T-helper 2 cell (primary cell): ENCODE measurements at places on chromosomes 4 and X.

DNA sequence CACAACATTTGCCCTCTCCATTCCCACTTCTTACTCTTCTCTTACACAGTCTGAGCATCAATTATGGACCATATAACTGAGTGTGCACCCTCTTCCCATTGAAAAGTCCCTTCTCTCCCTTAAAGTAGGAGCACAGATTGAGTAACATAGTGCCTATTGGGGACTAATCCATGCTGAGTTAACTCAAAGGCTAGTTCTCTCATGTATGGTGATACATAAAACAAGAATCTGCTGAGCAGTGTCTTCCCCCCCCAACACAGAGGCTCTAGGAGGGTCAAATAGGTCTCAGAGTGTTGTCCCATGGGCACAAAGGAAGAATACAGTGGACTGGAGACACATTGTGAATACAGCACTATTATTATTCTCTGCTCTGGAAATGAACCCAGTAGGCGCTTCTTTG, 274.6 kb upstream of the BOD1L1 start:
- DNase-seq = no peak

DNA sequence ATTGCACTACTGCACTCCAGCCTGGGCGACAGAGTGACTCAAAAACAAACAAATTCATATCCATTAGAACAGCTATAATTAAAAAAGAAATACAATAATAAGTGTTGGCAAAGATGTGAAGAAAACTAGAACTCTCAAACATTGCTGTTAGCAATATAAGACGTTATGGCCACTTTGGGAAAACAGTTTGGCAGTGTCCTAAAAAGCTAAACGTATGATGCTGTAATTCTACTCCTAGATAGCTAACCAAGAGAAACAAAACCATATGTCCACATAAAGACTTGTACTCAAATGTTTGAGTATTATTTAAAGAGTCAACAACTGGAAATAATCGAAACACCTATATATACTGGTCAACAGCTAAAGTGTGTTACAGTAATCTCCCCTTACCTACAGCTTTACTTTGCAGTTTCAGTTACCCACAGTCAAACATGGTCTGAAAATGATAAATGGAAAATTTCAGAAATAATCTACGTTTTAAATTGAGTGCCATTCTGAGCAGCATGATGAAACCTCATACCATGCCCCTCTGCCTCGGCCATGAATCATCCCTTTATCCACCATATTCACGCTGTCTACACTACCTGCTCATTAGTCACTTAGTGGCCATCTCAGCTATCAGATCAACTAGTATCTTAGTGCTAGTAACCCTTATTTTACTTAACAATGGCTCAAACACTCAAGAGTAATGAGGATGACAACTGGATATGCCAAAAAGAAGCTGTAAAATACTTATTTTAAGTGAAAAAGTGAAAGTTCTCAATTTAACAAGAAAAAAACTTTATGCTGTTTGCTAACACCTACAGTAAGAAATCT, 4.9 kb downstream of the ELF2 start:
- DNase-seq = no peak

GRCh38 chrX:21476909-21477308, 102.7 kb downstream of the CNKSR2 start:
- no peak for DNase-seq

DNA sequence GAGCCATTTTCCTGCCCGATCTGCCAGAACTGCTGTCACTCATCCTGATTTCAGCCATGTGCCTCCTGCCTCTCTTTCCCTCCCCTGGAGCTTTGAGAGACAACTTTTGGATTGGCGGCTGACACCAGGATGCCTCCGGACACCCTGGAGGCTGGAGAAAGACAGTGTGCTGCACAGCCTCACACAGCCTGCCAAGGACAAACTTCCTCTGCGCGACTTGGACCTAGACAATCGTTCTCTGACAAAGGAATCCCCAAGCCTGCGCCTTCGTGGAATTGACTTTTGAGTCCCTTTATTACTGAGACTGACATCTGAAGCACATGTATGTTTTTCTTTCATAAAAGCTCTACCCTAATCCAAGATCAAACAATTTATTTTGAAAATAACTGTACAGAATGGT, 10.8 kb upstream of the LDB2 start:
- DNase-seq = no peak

DNA sequence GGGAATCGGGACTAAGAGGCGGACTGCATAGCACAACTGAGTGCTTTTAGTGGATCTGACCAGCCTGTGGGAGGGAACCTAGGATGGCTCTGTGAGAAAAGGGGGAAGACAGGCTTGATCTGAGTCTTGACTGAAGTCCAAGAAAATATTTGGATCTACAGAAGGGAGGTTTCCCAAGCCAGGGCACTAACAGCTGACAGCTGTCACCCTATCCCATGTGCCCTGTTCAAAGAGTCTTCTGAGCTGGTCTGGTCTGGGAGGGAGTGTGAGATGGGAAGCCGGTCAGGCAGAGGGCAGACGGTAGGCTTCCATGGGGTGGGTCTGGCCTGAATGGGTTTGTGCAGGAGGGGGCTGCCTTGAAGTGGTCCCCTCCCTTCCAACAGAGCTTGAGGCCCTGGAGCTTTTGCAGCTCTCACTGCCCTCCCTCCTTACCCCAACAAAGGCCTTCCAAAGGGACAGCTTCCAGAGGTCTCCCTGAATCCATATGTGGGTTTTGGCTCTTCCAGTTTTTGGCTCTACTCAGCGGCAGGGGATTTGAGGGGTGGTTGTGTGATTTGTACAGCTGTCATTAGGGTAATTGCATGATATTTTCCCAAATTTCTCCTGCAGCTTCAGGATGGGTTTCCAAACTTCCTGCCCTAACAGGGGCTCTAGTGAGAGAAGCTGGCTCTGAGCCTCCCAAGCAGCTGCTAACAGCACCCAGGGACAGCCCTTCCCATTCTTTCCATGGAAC, 643.7 kb downstream of the BCOR start:
- no peak for DNase-seq

DNA sequence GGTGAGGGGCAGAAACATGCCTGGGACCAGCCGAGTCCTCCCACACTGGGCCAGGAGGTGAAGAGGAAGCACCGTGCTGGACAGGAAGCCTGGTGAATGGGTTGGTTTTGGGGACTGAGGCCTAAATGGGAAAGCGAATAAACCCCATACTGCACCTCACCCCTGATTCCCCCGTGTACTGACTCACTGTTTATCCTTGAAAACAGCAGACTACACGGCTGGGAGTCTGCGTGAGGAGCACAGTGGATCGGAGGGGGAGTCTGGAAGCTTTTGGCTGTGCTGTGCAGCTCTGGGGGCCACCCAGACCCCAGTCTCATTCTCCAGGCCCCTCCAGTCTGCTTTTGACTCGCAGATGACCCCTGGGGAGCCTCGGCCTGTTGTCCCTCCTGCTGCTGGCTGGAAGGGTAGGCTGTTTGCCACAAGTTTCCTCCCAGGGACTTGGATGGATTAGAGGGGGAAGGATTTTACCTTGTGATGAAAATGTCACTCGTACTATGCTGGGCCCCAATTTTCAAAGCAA, 90.0 kb downstream of the PSAPL1 start:
- no peak for DNase-seq

DNA sequence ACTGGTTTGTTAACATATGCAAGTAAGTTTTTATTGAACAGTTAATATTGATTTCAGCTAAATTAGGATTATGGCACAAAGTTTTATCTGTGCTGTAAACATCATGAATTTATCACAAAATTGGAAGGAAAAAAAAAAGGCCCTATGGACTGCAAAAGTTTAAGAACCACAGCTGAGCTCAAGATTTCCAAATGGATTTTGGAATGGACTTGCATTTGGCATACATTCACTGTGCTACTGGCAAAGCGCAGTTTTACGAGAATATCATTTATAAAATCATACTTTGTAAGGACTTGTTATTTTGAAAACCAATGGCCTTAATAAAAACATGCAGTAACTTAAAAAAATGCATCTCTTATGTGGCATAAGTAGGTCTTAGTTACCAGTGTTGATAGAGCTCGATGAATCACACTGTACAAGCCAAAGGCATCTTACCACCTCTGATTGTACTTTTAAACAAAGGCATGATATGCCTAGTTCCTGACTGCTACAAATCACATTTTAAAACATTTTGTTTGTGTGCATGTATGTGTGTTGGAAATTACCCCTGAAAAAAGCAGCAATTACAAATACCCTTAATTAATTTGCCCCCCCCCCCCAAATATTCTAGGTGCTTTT, 58.6 kb downstream of the TAB3 start:
- no peak for DNase-seq

DNA sequence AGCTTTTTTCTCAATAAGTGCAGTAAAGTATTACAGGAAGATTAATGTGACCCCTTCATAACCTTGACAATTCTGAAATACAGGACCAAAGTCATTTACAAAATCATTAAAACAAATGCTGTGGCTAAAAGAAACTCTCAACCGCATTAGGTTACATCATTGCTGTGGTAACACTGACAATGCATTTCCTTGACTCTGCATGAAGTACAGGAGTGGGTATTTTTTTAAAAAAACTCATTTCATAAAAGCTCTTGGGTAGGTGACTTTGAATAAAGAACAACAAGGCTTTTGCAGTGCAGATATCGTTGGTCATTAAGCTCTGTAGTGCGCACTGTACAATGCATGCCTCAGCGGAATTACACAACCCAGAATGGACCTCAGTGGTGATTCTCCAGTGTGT, 23.4 kb upstream of the XK start:
- no peak for DNase-seq

DNA sequence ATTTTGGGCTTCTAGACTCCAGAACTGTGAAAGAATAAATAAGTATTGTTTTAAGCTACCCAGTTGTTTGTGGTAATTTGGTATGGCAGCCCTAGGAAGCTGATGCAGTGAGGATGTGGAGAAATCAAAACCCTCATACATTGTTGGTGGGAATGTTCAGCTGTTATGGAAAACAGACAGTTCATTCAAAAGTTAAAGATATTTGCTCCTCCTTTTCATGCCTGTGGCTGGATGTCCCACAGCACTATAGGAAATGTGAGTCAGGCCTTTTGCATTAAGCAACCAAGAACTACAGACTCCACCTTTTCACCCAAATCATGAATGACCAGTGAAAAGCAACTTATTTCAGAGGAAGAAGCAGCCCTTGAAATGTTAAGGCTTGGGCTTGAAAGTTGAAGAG, 6.7 kb downstream of the BBS12 start:
- no peak for DNase-seq

DNA sequence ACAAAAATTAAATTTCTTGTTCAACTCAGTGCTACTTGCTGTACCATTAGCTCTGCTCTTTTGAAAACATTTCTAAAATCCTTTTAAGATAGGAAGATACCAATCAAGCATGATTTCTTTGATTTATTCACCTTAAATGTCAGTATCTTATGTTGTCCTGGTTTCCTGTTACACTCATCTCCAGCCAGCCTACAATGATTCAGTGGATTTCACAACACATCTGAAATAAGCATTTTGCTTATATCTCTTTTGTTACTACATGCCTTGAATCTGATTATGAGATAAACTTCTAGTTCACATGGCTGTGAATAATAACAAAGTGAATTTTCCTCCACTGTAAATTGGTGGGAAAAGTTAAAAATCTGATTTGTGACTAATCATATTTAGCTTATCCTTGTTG, 112.5 kb upstream of the BMP3 start:
- peak; percentile 66 for DNase-seq

DNA sequence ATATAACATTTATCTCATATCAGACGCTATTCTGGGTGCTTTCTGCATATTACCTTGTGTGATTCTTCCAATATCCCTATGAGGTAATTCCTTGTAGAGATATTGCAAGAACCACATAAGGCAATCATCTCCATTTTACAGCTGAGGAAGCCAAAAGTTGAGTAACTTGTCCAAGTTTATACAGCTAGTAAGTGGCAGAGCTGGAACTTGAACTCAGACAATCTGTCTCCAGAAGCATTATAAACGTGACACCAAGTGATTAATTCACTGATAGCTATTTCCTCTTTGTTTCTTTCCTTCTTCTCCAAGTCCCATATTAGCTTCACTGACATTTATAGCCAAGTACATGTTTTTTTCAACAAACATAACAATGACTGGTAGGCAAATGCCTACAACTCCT, 7.3 kb downstream of the EMCN start:
- no peak for DNase-seq

DNA sequence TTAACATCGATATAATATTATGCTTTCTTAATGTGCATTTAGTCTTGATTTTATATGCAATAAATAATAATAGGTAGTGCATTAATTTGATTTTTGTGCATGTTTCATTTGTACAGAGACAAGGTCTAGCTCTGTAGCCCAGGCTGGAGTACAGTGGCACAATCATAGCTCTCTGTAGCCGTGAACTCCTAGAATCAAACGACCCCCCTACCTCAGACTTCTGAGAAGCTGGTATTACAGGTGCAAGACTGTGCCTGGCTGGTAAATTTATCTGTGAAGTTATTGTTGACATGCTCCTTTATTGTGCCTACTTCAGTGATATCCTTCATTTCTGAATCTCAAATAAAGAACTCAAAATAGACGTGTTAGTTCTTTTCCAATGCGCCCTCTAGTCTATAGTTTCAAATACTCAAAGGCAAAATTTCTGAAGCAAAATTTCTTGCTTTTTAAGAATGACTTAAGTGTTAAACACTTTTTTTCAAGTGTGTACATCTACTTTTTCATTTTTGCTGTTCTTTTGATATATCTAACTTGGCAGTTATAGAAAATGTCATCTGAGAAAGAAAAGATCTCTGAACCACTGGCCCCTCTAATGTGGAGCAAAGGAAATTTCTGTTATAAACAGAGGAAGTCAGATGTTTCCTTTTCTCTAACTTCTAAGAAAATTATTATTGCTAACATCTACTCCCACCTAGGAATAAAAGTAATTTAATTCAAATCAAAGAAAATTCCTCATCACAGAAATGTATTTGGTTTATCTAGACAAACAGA, 28.3 kb upstream of the GUCY1A1 start:
- DNase-seq = no peak

DNA sequence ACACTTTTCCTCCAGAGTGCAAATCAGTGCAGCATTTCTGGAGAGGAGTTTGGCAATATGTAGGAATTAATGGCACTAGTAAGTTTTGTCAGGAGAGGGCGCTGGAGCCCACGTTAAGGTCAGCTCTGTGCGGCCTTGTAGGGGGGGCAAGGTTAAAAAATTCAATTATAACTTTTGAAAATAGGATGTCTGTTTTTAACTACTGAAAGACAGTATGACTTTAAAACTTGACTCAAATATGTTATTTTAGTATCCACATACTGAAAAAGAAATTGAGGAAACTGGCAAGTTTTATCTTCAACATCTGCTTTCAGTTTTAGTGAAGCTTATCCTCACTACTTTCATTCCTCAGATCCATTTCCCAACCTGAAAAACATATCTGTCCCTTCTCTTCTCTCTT, 30.9 kb upstream of the HSD17B13 start:
- DNase-seq = peak; percentile 36

- DNase-seq = no peak
These were observed 181.9 kb upstream of the NDP start for GRCh38 chrX:44155126-44155525.

DNA sequence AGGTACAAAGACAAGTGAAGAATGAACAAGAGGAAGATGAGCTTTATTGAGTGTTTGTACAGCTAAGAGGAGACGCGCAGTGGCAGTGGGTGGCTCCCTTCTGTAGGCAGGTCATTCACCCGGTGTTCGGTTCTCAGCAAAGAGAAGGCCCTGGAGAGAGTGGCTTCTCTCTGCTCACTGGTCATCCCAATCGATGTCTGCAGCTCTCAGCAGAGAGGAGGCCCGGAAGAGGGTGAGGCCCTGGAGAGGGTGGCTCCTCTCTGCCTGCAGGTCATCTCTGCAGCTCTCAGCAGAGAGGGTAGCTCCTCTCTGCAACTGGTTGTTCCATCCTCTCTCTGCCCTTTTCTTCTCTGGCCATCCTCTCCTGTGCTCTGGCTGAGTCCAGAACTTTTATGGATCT, 126.5 kb downstream of the UGT8 start:
- DNase-seq = no peak
